ENCODE measurements at places on chromosomes 16 and 17.

GRCh38 chr17:50499270-50499669 lies 9.0 kb upstream of the MYCBPAP start:
- DNase-seq = no peak

- no peak for DNase-seq
Observed at GRCh38 chr17:69098625-69099024, 37.9 kb upstream of the ABCA9 start.

DNA sequence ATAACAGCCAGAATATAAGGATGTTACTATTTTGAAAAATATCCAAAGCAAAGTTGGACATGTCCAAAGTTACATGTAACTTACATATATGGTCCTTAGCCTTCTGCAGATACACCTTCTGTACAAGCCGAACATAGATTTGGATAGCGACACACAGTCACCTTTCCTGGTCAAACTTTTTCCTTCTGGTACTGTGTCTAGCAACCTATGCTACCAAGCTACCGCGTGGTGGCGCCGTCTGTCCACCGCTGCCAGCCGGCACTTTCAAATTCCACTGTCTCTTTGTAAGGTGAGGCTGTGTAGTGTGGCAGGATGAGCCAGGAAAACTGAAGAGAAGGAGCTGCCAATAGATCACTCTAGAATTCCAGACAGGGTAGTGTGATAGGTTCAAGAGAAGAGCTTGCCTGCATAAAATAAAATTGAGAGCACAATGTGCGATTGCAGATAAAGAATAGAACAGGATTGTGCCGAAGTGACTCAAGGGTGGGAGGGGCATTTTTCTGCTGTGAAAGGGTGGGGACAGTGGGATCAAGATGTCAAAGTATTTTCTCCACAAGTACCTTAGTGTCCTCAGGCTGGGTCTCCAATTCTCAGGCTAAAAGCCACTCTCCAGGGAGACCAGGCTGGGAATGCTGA lies 366.9 kb downstream of the SLC39A11 start:
- DNase-seq = no peak

- DNase-seq = no peak
Observed at GRCh38 chr16:2663553-2664546, 18.5 kb upstream of the KCTD5 start.

DNA sequence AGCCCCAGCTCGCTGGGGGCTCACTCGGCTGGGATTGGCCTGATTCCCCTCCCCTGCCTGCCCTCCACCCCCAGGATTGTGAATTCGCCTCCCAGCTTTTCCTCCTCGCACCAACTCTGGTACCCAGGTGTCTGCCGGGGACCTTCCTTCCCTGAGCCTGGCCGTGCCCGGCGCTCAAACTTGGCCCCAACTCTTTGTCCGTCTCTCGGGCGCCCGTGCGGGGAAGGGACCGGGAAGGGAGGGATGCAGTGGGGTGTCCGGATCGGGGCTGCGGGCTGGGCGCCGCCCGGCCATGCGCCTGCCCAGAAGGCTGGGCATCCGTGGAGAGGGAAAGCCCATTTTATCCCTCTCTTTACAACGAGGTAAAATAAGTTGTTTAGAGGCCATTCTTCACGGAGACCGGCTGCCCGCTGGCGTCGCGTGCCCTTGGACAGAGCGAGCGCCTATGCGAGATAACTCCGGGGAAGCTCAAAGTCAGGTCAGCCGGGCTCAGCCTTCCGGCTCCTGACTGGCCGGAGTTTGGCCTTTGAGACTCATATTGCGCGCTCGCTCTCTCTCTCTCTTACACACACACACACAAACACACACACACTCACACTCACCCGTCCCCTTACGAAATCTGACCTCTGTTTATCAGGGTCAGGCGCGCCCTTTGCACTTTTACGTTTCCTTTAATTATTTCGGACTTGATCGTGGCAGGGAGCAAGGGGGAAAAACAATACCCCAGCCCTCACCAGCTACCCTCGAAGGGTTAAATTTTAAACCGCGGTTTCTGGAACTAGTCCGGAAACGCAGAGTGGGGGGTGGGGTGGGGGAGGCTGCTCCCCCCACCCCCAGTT lies 774 bp upstream of the MAF start:
- peak; percentile 75 for DNase-seq

DNA sequence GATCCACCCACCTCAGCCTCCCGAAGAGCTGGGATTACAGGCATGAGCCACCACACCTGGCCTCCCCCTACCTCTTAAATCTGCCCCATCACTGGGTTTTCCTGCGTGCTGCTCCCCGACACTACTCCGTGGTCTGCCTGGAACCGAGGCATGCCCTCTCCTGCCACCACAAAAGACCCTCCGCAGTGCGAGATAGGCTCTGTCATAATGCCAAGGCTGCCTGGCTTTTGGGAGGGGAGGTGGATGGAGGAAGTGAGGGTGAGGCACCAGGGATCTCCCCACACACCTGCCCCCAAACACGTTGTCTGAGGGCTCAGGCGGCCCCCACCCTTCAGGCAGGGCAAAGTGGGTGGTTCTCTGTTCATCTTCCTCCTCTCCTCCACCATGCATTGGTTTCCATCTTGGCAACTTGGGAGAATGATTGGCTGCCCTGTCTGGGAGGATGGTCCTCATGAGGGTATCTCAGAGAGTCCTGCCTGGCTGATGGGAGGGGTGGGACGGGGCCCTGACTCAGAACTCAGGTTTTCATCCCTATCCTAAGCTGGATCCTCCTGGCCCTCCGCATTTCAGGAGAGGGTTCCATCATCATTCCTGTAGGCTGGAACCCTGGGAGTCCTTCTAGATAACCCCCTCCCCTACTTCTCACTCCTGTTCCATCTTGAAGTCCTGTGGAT lies 23.2 kb downstream of the IGFBP4 start:
- no peak for DNase-seq

GRCh38 chr16:85403693-85404092 lies 209.4 kb upstream of the GSE1 start:
- DNase-seq = no peak

- no peak for DNase-seq
Observed at GRCh38 chr17:81453076-81453475, 57.8 kb downstream of the BAHCC1 start.

GRCh38 chr16:86287664-86288201 lies 222.6 kb upstream of the FOXF1 start:
- DNase-seq = no peak

- DNase-seq = peak; percentile 73
Observed at GRCh38 chr17:49779739-49780231, 8.7 kb upstream of the KAT7 start.

DNA sequence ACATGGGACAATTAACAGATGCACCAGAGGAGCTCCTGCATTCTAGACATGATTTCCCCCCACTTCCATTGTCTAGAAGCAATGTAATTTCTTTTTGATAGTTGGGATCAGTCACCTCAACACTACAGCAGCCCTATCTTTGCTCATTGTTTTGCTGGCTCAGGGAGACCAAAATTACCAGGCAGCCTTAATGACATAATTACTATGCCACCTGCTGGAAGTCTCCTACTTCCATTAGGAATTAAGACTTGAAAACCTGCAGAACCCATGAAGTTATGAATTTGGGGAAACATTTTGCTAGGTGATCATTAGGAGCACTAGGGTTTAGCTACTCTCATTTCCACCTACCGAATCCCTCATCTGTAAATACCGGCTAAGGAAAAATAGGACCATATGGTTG lies 312.0 kb upstream of the CA10 start:
- DNase-seq = no peak

GRCh38 chr17:43733956-43734355 lies 24.6 kb downstream of the SOST start:
- no peak for DNase-seq

DNA sequence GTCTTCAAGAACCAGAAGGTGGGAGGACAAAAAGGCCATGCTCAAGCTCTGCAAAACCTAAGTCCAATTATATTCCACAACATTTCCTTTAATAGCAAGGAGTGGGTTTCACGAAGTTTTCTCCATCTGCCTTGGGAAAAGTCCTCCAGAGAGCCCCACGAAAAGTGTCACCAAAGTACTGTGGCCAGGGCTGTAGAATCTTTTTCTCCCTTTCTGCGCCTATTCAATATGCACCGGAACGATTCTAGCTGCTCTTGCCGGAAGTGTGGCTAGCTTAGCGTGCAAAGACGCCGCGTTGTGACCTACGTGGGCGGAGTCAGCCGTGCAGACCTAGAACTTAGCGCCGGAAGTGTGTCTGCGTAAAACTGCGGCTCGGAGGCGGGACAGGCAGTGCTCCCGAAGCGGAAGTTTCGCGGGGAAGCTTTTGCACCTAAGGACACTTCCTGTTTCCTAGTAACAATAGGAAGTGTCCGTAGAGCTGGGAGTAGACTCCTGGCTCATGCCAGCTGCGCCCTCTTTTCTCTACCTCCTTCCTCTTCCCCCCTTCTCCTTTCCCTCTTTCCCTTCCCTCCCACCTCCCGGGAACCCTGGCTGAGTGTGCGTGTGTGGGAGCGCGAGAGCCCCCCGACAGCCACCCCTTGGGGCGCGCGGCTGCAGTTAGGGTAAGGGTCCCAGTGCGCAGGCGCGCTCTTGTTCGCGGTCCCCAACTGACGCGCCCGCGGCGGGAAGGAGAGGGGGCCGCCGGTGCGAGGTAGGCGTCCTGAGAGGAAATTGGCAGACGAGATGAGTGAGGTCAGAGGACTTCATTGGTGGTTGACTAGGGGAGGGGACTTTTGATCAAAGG lies at the start of the genes ZNF646 and ZNF668:
ZNF646 (plus strand) TSS at position 453 of the 844 bp plus-strand sequence. CDS start 1,903 bp downstream, outside the sequence.
ZNF668 (minus strand) TSS at position 271 of the 844 bp plus-strand sequence. CDS start 9,781 bp downstream, outside the sequence.
- DNase-seq = peak; percentile 98

- no peak for DNase-seq
Observed at GRCh38 chr16:80303691-80304090, 237.1 kb upstream of the DYNLRB2 start.

DNA sequence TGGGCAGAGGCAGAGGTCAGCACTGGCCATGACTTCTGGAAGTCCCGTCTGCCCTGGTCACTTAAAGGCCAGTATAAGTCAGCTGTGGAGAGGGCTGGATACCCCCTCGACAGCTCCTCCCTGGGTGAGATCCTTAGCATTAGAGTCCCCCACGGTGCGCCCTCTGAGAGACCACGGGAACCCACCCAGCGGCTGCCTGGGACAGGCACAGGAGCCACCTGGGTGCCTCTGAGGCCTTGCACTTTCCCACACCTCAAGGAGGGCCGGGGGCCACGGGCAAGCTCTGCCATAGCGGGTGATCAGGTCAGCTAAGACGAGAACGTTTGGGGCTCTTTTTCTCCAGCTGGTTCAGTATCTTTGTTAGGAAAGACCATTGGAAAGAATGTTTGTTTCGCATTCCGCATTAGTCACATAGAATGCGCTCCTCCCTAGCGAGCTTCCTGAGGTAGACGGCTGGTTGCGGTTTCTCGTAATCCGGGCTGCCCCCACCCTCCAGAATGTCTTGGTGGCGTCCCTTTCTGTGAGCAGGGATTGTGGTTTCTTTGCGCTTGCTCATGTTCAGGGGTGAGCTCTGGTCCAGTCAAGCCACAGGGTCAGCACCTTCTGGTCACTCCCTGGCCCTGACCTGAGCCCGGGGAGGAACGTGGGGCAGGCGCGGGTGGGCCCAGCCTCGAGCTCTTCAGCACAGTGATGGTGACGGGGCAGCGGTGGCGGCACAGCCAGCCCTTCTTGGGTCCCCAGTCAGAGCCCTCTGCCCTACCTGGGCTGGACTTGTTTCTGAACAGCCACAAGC lies 25.2 kb downstream of the NME3 start:
- no peak for DNase-seq

DNA sequence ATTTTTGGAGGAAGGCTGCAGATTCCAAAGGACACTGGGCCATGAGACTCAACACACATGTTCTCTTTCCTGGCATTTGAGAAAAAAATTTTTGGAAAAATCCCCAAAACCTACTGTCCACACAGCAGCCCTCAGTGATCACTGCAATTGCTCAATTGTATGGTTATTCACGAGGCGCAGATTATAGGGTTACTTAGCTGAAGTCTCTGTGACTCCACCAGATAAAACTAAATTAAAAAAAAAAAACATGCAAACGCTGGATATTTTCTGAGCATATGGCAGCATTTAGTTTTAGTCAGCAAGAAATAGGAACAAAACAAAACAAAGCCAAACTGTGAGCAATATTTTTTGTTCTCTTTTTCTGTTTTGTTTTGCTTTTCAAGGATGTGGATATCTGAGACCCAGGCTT lies 83.8 kb upstream of the FAM20A start:
- DNase-seq = no peak

GRCh38 chr16:1037394-1038257 lies 34.9 kb upstream of the SSTR5 start:
- DNase-seq = no peak
